ENCODE measurements at places on chromosomes 5 and 9. TPM values are rescaled to one million over a fixed set of nuclear protein-coding genes. Genes with fewer than 3 reads are reported as not detected.

The ANKRD34B gene
- total RNA-seq = not detected

The MYMK gene
- not detected for total RNA-seq

The DMRT3 gene
- total RNA-seq = not detected

The CARTPT gene
- not detected for total RNA-seq

The DYNC2I2 gene
- 103 TPM for total RNA-seq

The INSL6 gene
- not detected for total RNA-seq

The DOCK8 gene
- 14.8 TPM for total RNA-seq

The TMOD1 gene
- total RNA-seq = 15.7 TPM

GRCh38 chr9:93267091-93267541, 83.2 kb downstream of the WNK2 start:
- no peak overlapping the region for H3K4me3 ChIP-seq
- no peak overlapping the region for H3K27ac ChIP-seq
- DNase-seq = peak; percentile 8

GRCh38 chr9:70119786-70120185, 76.1 kb downstream of the MAMDC2 start:
- no peak for DNase-seq
- H3K4me1 ChIP-seq = no peaks in the 10 kb centered on the region
- no peak overlapping the region for H3K4me3 ChIP-seq
- no peak overlapping the region for H3K27ac ChIP-seq
- no peaks in the 10 kb centered on the region for H3K27me3 ChIP-seq
- H3K36me3 ChIP-seq = no peaks in the 10 kb centered on the region

GRCh38 chr9:72371151-72371550, 6.1 kb upstream of the ZFAND5 start:
- no peak overlapping the region for H3K27ac ChIP-seq
- H3K4me1 ChIP-seq = no peaks in the 10 kb centered on the region
- no peaks in the 10 kb centered on the region for H3K36me3 ChIP-seq
- no peak overlapping the region for H3K4me3 ChIP-seq
- no peaks in the 10 kb centered on the region for H3K27me3 ChIP-seq
- no peak for DNase-seq

- DNase-seq = no peak
- no peaks in the 10 kb centered on the region for H3K4me1 ChIP-seq
- H3K4me3 ChIP-seq = no peak overlapping the region
- H3K36me3 ChIP-seq = no peaks in the 10 kb centered on the region
Observed at GRCh38 chr9:125591888-125592287, 115.1 kb downstream of the MAPKAP1 start.

GRCh38 chr9:134627417-134628353, 13.9 kb upstream of the COL5A1 start:
- H3K4me1 ChIP-seq = no peaks in the 10 kb centered on the region
- no peak overlapping the region for H3K27ac ChIP-seq
- no peaks in the 10 kb centered on the region for H3K27me3 ChIP-seq
- H3K36me3 ChIP-seq = no peaks in the 10 kb centered on the region

DNA sequence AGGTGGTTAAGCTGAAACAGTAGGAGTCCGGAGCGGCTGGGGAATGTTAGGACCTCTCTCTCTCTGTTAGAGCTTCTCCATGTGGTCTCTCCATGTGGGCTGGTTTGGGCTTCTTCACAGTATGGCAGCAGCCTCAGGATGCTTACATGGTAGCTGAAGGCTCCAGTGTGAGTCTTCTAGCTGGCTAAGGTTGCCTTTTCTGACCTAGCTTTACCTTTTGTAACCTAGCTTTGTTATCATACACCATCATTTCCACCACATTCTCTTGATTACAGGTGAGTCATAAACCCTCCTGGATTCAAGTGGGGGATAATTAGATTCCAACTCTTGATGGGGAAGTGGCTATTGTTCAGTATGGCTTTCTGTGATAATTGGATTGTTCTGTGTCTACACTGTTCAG, 98.5 kb downstream of the MTREX start:
- no peaks in the 10 kb centered on the region for H3K4me1 ChIP-seq
- DNase-seq = no peak
- no peak overlapping the region for H3K27ac ChIP-seq
- H3K36me3 ChIP-seq = peaks cover 54% of the 10 kb centered on the region
- no peaks in the 10 kb centered on the region for H3K27me3 ChIP-seq

DNA sequence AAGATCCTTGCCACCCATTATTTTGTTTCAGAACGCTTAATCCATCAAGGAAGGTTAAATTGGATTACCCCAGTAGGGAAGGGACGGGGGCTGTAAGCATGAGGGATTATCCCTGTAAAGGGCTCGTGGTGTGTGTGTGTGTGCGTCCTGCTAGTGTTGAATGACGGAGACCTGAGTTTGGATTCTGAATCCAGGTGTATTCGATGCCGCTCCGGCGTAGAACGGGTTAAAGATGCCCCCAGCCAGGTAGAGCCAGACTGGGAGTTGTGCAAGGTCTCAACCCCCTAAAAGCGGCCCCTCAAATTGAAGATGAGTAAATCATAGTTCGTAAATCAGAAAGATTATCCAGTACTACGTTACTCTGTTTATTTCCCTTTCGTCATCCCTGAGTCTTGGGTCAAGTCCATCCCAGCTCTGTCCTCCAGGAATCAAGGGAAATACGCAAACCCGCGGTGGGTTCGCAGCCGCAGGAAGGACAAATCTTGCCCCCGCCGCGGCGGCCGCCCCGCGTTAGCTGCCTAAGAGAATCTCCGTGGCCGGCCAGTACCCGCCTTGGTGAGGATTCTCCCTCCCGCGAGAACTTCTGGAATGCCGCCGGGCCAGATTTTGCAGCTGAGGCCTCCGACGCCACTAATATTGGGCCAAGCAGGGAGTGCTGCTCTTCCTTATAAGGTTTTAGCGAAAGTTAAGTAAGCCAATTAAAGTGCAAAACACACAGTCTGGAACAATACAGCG, 586 bp upstream of the MTAP start:
- H3K4me3 ChIP-seq = peak overlapping the region; percentile 57
- no peaks in the 10 kb centered on the region for H3K36me3 ChIP-seq
- peak overlapping the region; percentile 89 for H3K27ac ChIP-seq
- no peaks in the 10 kb centered on the region for H3K27me3 ChIP-seq
- peaks cover 6% of the 10 kb centered on the region for H3K4me1 ChIP-seq
- peak; percentile 32 for DNase-seq

GRCh38 chr5:43570450-43571158, 13.7 kb upstream of the PAIP1 start:
- H3K27ac ChIP-seq = no peak overlapping the region
- no peak overlapping the region for H3K4me3 ChIP-seq

DNA sequence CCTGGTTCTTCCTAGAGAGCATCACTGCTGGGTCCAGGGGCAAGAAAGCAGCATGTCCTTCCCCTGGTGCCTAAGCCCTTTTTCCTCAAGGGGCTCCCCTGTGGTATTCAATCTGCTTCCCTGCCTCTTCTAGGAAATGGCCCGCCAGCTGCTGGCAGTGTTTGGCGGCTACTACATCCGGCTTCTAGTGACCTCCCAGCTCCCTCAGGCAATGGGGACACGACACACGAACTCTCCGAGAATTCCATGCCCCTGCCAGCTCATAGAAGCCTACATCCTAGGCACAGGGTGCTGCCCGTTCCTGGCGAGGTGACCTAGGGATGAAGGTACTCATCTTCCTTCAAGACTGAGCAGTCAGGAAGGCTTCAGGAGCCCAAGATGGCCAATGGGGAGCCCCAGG, 14.6 kb downstream of the TEX53 start:
- H3K4me1 ChIP-seq = no peaks in the 10 kb centered on the region
- no peaks in the 10 kb centered on the region for H3K36me3 ChIP-seq
- no peak overlapping the region for H3K27ac ChIP-seq
- no peak overlapping the region for H3K4me3 ChIP-seq
- no peaks in the 10 kb centered on the region for H3K27me3 ChIP-seq

DNA sequence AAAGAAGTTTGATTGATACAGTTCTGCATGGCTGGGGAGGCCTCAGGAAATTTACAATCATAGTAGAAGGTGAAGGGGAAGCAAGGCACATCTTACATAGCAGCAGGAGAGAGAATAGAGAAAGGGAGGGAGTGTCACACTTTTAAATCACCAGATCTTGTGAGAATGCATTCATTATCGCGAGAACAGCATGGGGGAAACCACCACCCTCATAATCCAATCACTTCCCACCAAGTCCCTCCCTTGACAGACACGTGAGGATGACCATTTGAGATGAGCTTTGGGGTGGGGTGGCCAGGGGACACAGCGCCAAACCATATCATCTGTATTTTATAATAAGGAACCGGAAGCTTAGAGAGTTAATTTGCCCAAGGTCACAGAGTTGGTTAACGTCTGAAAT, 13.7 kb upstream of the FOCAD start:
- H3K27me3 ChIP-seq = no peaks in the 10 kb centered on the region
- no peak overlapping the region for H3K27ac ChIP-seq
- no peaks in the 10 kb centered on the region for H3K36me3 ChIP-seq
- H3K4me1 ChIP-seq = no peaks in the 10 kb centered on the region
- H3K4me3 ChIP-seq = no peak overlapping the region

- no peak overlapping the region for H3K4me3 ChIP-seq
- DNase-seq = no peak
- no peaks in the 10 kb centered on the region for H3K4me1 ChIP-seq
- no peaks in the 10 kb centered on the region for H3K27me3 ChIP-seq
- no peak overlapping the region for H3K27ac ChIP-seq
Observed at GRCh38 chr5:68460147-68460798, 244.7 kb downstream of the PIK3R1 start.

GRCh38 chr9:33295571-33295970, 5.3 kb downstream of the NFX1 start:
- peaks cover 46% of the 10 kb centered on the region for H3K4me1 ChIP-seq
- peaks cover 48% of the 10 kb centered on the region for H3K36me3 ChIP-seq
- no peak overlapping the region for H3K27ac ChIP-seq
- H3K4me3 ChIP-seq = no peak overlapping the region

GRCh38 chr9:94881023-94881422, 154.5 kb downstream of the AOPEP start:
- H3K4me1 ChIP-seq = no peaks in the 10 kb centered on the region
- no peak overlapping the region for H3K27ac ChIP-seq
- H3K27me3 ChIP-seq = no peaks in the 10 kb centered on the region
- DNase-seq = no peak

DNA sequence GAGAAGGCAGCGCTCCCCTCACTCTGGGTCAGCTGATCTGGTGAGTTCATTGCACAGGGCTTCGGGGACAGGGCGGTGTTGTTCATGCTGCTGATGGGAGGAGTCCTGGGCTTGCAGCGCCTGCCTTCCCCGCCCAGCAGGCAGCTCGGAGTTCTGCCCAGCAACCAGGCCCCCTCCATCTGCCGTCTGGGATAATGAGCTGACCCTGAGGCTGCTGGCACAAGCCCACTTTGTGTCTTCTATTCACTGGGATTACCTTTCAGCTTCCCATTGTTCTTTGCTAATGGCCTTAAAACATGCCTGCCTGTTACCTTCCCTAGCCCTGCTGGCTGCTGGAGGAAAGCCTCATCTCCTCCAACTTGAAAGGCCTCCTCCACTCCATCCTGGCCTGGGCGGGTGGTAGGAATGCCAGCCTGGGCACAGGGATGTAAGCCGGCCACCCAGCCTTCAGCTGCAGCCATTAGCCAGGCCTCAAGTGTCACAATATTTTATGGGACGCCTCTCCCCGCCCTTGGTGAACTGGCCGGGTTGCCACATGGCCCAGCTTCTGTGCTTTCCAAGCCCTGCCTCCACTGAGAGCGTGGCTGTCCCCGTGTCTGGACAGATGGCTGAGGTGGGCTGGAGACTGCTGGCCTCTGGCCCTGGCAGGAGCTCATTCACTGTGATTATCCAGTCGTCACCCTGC, 70.4 kb downstream of the GADD45G start:
- peak; percentile 65 for DNase-seq
- no peaks in the 10 kb centered on the region for H3K27me3 ChIP-seq
- peaks cover 8% of the 10 kb centered on the region for H3K4me1 ChIP-seq
- H3K27ac ChIP-seq = peak overlapping the region; percentile 17
- H3K36me3 ChIP-seq = no peaks in the 10 kb centered on the region

DNA sequence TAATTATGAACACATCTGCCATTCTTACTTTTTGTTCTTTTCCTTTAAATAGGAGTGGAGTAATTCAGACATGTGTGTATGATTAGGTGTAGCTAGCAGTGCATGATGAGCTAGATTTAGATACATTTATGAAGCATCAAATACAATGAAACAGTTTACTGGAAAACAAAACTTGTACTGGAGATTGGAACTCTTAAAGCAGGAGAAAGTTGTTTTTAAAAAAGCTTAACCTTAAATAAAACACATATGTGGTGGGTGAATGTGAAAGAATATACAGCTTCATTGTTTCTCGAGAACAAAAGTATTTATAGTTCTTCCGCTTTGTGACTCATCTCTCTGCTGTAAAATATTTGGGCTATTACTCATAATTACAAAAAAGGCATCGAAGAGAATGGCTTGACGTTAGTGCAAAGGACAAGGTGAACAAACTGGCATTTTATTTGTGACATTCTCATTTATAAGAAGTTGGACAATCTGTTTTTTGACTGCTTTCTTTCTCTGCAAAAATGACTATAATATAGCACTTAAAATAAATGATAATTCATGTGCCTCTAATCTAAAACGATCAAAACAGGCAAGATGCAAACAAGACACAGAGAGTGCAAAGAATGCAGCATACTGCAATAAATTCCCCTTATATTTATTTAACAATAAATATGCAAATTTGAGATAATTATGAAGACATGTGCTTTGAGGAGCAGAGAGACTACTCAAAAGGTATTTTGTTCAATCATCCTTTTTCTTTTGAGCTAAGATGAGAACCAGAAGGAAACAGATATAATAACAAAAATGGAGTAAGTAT, 478.8 kb downstream of the CETN3 start:
- H3K27me3 ChIP-seq = no peaks in the 10 kb centered on the region
- no peak overlapping the region for H3K4me3 ChIP-seq
- DNase-seq = no peak
- H3K27ac ChIP-seq = no peak overlapping the region
- H3K4me1 ChIP-seq = no peaks in the 10 kb centered on the region
- H3K36me3 ChIP-seq = no peaks in the 10 kb centered on the region

GRCh38 chr5:68224509-68225187, 9.1 kb downstream of the PIK3R1 start:
- peak overlapping the region; percentile 47 for H3K27ac ChIP-seq
- DNase-seq = no peak
- peaks cover 9% of the 10 kb centered on the region for H3K4me1 ChIP-seq

DNA sequence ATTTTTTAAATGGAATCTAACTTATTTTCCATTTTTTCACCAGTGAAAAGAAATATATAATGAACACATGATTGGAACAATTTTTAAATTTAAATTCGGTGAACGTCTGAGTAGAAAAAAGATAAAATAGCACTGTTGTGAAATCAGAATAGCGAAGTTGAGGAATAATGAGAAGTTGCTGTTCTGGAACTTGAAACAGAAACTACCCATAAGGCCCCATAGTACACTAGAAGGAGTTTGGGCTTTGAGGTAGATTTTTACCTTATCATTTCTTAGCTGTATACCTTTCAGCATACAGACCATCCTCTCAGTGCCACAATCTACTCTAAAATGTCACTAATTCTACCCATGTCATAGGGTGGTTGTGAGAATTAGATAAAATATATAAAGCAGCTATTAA, 35.1 kb downstream of the TDRD7 start:
- no peak for DNase-seq
- H3K36me3 ChIP-seq = peaks cover 18% of the 10 kb centered on the region
- no peaks in the 10 kb centered on the region for H3K4me1 ChIP-seq
- no peak overlapping the region for H3K4me3 ChIP-seq

All from Peyer's patch (tissue), 4 donors.